Thyroid gland (tissue), 4 donors: ENCODE measurements at places on chromosomes 4 and X. TPM values are rescaled to one million over a fixed set of nuclear protein-coding genes. Genes with fewer than 3 reads are reported as not detected.

DNA sequence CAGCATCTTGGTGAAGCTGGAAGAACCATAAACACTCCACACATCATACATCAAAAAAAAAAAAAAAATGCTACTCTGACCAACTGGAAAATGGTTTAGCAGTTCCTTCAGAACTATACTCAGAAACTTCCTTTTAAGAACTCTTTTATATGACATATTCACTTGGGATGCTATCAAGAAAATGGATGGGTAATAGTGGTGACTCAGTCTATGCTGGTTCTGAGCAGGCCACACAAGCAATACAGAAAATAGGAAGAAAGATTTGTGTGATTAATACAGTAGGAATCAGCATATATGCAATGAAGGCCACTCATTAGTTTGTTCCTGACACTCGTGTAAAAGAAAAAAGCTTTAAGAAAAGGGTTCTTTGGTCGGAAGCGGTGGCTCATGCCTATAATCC, 123.5 kb upstream of the FAT4 start:
- H3K27me3 ChIP-seq: no peaks in the 10 kb centered on the region
- no peak overlapping the region for H3K27ac ChIP-seq
- H3K36me3 ChIP-seq: no peaks in the 10 kb centered on the region
- H3K4me1 ChIP-seq: no peaks in the 10 kb centered on the region
- no peak overlapping the region for H3K4me3 ChIP-seq
- DNase-seq: no peak

GRCh38 chr4:161285461-161285860, 878.3 kb downstream of the FSTL5 start:
- no peaks in the 10 kb centered on the region for H3K4me1 ChIP-seq
- no peak for DNase-seq
- no peak overlapping the region for H3K27ac ChIP-seq
- H3K4me3 ChIP-seq: no peak overlapping the region
- no peaks in the 10 kb centered on the region for H3K36me3 ChIP-seq

DNA sequence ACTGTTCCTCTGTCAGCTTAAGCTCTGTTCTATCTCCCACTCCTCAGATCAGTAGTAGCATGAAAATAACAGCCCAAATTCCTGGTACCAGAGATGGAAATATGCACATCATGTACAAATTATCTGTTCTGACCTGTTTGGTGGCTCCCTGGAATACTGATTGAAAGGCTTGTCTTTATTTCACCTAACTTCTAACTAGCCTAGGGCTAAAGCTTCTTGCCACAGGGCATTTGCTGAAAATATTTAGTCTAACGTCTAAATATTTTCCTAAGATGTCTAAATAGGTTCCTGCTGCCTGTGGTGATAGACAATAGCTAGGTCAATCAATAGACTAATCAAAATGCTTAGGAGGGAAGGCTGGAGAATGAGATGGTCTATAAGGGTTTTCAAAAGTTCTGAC, 12.9 kb upstream of the PRMT9 start:
- no peaks in the 10 kb centered on the region for H3K4me1 ChIP-seq
- no peak for DNase-seq
- H3K27me3 ChIP-seq: no peaks in the 10 kb centered on the region
- H3K36me3 ChIP-seq: no peaks in the 10 kb centered on the region

- no peak for DNase-seq
- no peak overlapping the region for H3K4me3 ChIP-seq
- H3K36me3 ChIP-seq: no peaks in the 10 kb centered on the region
- H3K27ac ChIP-seq: no peak overlapping the region
- H3K4me1 ChIP-seq: peaks cover 5% of the 10 kb centered on the region
These were observed 72.7 kb downstream of the KDM6A start for GRCh38 chrX:44945736-44946135.

DNA sequence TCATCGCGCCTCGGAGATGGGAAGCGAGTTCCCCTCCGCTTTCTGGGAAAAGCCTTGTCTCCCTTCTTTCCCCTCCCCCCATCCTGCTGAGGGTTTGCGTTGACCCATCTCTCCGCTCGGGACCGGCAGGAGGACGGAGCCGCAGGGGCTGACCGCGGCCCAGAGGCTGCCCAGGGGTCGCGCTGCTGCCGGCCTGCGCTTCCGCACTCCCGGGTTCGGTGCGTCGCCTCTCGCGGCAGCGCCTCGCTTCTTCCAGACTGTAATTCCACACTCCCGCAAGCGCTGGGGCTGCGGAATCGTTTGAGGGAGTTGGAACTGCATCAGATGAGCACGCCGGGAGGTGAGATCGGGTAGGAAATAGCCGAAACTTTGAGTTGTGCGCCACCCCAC, 88.3 kb downstream of the BCOR start:
- no peak overlapping the region for H3K27ac ChIP-seq
- no peak for DNase-seq
- H3K4me3 ChIP-seq: no peak overlapping the region
- peaks cover 29% of the 10 kb centered on the region for H3K4me1 ChIP-seq

DNA sequence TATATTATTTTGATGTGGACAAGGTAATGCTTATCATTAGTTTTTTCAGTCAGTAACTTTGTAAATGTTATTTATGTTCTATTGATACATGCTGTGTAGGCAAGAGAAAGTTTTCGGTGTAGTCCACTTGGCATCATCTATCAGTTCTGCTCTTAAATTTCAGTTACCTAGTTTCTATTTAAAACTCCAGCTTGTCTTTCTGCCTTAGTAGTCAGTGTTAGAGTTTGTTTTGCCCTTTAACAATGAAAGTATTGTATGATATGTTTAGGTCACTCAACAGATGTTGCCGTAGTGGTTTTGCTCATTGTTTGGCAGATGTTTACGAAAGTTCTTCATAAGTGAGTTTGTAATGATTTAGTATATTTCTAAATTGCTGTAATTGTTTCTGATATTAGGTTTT, 34.9 kb upstream of the FHDC1 start:
- no peaks in the 10 kb centered on the region for H3K27me3 ChIP-seq
- no peak overlapping the region for H3K27ac ChIP-seq
- no peaks in the 10 kb centered on the region for H3K36me3 ChIP-seq
- no peak for DNase-seq
- H3K4me3 ChIP-seq: no peak overlapping the region

- H3K27me3 ChIP-seq: no peaks in the 10 kb centered on the region
- H3K4me1 ChIP-seq: no peaks in the 10 kb centered on the region
- no peak overlapping the region for H3K27ac ChIP-seq
- no peaks in the 10 kb centered on the region for H3K36me3 ChIP-seq
- H3K4me3 ChIP-seq: no peak overlapping the region
- DNase-seq: no peak
These were observed 101.9 kb upstream of the RBPJ start for GRCh38 chr4:26218677-26219605.

GRCh38 chr4:59369229-59369628, 1830.9 kb upstream of the ADGRL3 start:
- H3K27ac ChIP-seq: no peak overlapping the region
- H3K36me3 ChIP-seq: no peaks in the 10 kb centered on the region
- no peaks in the 10 kb centered on the region for H3K4me1 ChIP-seq

The SMR3B gene
- total RNA-seq: not detected

The ARHGAP6 gene
- total RNA-seq: 49.2 TPM
